HT1080 (cell line): ENCODE measurements at places on chromosomes 12 and 14.

- no peak for DNase-seq
Measured at GRCh38 chr12:109677279-109677691, 36.3 kb upstream of the FAM222A start.

GRCh38 chr14:97634751-97635150, 837.6 kb downstream of the VRK1 start:
- peak; percentile 45 for DNase-seq

DNA sequence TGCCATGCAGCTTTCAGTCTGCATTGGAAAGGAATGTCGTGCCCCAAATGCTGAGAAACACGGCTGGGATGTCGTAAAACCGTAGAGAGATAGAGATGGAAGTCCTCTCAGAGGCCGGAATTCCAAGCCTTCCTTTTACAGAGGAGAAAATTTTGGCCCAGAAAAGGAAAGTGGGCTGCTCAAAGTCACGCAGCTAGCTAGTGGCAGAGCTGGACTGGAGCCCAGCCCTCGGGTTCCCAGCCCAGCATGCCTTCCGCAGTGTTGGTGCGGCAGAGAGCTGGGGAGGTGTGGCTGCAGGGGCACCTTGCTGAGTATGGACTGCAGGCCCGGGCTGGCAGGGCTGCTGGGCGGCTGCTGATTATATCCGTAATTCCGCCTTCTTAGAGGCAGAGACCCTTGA, 50.3 kb downstream of the KCNA1 start:
- DNase-seq, result no peak

GRCh38 chr14:102819176-102819628, 42.0 kb downstream of the TRAF3 start:
- no peak for DNase-seq

GRCh38 chr12:102642199-102642598, 161.8 kb upstream of the IGF1 start:
- peak; percentile 13 for DNase-seq

DNA sequence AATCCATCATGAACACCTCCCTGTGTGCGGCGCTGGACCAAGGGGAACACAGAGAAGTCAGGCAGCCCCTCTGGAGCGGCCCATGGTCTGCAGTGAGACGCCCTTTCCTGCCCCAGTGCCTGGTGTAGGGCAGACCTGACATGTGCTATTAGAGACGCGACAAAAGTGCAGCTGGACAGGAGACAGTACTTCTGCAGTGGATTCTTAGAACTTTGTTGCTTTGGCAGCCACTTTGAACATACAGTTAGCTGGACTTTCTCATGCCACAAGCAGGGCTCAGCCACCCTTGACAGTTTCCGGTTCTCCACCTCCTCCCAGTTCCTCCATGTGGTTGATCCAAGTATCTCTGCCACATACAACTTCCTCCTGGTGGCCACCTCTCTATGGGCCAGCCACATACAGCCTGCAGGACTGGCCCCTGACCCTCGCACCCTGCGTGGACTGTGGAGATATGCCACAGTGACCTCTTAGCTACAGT, 45.9 kb downstream of the LGMN start:
- no peak for DNase-seq
